ENCODE measurements at places on chromosomes 7 and 10.

DNA sequence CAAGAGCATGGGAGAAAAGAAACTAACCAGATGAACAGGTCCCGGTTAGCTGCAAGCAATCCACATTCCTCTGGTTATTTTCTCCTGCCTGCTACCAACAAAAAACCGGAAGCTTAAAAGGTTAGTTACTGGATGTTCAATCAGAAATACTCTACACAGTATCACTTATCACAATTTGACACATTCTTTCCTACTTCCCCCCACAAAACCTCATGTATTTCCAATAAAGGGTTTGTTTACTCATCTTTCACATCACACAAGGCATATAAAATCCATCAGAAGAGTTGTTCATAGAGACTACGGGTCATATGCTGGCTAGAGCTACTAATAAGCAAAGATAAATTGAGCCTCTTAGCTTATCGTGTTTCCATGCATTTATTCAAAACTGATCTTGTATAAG lies 4.8 kb downstream of the SLC25A28 start:
- no peak for DNase-seq

DNA sequence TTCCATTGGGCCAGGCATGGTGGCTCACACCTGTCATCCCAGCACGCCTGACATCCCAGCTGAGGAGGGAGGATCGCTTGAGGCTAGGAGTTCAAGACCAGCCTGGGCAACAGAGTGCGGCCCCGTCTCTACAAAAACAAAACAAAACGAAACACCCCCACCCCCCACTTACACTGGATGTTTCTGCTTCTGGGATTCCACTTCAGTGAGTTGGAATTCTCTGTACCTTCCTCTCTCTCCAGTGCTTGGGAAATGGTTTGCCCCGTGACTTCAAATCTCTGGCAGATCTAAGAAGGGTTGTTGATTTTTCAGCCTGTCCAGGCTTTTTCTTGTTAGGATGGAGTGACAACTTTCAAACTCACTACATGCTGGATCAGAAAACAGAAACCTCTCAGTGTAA lies 106.9 kb downstream of the ANLN start:
- DNase-seq: no peak

GRCh38 chr10:95600158-95600557 lies 39.0 kb upstream of the SORBS1 start:
- DNase-seq: no peak

- DNase-seq: peak; percentile 26
Measured at GRCh38 chr7:157273208-157274093, 63.4 kb upstream of the DNAJB6 start.

DNA sequence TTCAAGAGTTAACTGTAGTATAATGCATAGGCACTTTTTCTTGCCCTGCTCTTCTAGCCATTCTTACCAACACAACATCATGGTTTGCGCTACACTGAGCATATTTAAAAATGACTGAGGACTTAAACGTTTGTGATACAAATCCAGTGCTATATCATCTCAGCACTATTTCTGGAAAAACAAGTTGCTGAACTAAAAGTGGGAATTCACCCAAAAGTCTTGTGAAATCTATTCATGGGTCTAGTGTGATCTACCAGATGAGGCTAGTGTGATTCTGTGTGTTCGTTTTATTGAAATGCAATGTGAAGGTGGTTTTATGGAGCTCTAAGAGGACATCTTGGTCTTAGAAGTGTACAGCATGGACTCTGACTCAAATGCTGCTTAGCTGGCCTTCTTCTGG lies 584.6 kb upstream of the POM121L12 start:
- no peak for DNase-seq

DNA sequence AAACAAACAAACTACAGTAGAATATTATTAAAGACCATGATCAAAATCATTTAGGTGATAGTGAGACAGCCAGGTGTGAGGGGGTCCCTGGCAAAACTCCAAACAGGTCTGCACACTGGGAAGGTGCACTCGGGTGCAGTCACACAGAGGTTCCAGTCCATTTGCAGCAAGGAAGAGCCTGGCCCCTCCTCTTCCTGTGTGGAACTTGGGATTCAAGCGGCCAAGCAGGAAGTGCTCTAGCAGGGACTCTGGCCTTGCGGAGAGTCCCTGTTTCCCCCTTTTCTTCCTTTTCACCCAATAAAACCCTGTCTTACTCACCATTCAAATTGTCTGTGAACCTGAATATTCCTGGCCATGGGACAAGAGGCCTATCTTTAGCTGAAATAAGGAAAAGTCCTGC lies 181.8 kb downstream of the LRRTM3 start:
- DNase-seq: no peak

- no peak for DNase-seq
Measured at GRCh38 chr10:76784076-76784475, 853.5 kb downstream of the KCNMA1 start.

GRCh38 chr10:11677480-11677879 lies 64.7 kb upstream of the ECHDC3 start:
- DNase-seq: no peak

- no peak for DNase-seq
Measured at GRCh38 chr10:91528080-91528479, 104.8 kb downstream of the PPP1R3C start.

- DNase-seq: no peak
Measured at GRCh38 chr10:33353853-33354252, 19.4 kb upstream of the NRP1 start.

GRCh38 chr7:78261739-78262138 lies 463.2 kb downstream of the PHTF2 start:
- DNase-seq: no peak

DNA sequence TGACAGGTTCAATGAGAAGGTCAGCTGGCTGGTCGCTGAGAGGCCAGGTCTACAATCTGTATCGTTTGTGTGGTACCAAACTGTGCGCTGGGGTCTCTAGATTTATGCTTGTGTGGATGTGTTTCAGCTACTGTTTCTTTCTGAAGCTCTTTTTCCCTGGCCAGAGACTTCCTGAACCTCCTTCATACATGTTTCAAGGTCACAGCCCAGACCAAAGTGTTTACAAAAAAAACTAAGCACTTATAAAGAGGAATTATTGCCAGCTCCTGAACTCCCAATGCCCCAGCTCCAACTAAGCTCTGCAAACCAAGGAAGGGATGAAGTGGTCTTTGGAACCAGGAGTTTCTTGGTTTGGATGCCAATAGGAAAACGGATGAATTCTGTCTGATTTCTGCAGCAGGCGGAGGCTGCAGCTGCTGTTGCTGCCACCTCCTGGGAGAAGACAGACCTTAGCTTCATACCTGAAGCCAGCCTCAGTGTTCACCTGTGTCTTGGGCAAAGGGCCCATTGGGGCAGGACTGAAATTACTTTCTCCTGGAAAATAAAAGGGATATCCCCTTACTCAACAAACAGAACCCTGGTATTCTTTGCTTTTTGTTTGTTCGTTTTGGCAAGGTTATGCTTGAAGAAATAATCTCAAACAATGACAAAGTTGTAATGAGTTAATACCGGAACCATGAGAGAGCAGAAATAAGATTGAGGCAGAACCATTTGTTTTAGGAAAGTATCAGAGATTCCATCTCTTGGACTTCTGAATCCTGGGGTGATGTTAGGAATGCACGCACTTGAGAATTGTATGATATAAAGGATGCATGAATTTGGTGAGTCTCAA lies 24.6 kb upstream of the MKLN1 start:
- no peak for DNase-seq

GRCh38 chr7:77933394-77933793 lies 134.8 kb downstream of the PHTF2 start:
- no peak for DNase-seq

- no peak for DNase-seq
Measured at GRCh38 chr7:95481271-95482165, 4.2 kb upstream of the ASB4 start.

- no peak for DNase-seq
Measured at GRCh38 chr10:103038570-103038969, 120.5 kb downstream of the CNNM2 start.

GRCh38 chr10:29811751-29812427 lies 177.1 kb upstream of the SVIL start:
- no peak for DNase-seq

Measured in effector CD8-positive, alpha-beta T cell (primary cell).